SK-MEL-5 (cell line): ENCODE measurements at places on chromosomes 11 and 22.
A peak's percentile ranks its signal among the peaks of the same experiment; 100 is the strongest.

DNA sequence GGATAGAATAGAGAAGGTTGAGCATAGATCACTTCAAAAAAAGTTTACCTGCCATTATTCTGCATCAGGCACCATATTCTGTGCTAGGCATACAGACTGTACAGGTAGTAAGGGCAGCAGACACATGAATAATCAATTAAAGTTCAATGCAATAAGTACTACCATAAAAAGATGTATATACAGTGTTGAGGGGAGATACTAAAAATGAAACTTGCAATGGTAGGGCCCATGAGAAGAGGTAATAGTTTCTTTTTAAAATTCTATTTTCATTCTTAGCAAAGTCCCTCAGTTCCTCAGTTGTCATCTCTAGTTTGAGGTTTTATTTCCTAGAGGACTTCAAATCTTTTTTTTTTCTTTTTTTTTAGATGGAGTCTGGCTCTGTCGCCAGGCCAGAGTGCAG is 819.9 kb downstream of the FAM181B start:
- no peak for DNase-seq

DNA sequence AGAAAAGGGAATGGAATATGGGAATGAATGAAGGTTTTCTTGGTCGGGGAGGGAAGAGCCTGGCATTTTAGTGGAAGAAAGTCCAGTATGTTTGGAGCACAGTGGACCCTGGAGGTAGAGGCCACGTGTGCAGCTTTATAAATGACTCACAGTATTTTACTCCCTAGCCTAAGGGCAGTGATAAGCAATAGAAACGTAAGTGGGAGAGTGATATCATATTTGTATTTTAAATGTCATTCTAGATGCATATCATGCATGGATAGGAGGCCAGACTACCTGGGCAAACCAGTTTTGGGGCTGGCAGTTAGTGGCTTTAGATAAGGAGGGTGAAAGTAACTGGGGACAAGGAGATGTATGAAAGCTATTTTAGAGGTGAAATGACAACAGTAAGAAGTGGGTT is 174.1 kb downstream of the ARHGAP42 start:
- DNase-seq, result no peak

- DNase-seq, result no peak
These were observed 121.6 kb downstream of the CASP12 start for GRCh38 chr11:104776501-104777170.

DNA sequence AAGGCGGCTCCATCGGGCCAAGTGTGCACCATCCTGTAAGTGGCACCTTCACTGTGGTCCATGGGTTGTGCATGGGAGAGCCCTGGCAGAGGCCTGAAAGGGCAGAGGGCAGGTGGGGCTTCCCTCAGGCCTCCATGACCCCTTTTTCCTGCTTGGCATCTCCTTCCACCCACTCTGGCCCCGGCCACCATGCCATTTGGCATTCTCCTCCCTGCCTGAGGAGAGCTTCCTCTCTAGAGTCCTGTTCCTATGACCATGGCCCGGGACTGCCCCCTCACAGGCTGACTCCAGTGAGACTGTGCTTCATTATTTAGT is 4.9 kb downstream of the OTOG start:
- no peak for DNase-seq

GRCh38 chr11:16096336-16096735 is 260.0 kb downstream of the SOX6 start:
- no peak for DNase-seq

DNA sequence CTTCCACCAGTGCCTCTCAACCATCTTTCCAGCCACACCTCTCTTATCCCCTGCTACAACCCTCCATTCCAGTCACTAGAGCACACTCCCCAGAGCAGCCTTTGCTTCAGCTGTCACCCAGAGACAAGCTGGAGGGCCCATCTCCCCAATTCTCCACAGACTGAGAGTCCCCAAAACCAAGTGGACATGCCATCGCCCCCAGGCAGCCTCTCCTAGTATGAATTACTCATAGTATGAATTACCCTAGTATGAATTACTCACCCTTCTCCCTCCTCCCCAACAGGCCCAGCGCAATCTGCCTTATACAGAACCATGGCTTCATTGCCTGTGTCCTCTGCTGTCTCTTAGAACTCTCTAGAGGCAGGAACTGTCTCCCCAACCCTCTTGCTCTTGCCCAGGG is 24.8 kb downstream of the MYH9 start:
- no peak for DNase-seq

- DNase-seq, result peak; percentile 61
These were observed 33.5 kb upstream of the BAIAP2L2 start for GRCh38 chr22:38144025-38144405.

DNA sequence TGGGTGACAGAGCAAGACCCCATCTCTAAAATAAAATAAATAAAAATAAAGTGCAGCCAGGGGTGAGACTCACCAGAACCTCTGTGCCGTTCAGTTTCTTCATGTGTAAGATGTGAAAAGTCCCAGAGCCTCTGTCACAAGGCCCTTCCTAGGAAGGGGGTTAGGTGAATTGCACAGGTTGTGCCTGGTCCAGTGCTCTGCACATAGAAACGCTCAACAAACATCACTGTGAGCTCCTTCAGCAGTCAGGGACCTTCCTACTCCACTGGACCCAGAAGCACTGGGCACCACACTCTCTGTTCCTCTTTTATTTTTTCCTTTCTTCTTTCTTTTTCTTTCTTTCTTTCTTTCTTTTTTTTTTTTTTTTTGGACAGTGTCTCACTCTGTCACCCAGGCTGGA is 22.3 kb downstream of the MRPL21 start:
- no peak for DNase-seq

DNA sequence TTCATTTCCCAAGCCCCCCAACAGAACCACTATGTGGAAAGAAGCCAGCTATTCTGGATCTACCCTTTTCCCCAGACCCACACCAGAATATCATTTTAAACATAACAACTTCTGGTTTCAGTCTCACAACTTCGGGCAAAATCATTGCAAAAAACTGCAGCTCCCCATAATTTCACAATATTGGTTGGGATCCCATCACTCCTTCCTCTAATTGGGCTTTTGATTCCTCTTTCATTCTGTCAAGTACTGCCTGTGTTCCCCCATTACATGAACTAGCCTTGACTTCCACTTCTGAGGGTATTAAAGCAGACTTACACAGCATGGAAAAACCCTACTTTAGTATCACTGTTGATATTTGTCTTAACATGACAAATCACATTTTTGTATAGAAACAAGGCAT is 4.1 kb upstream of the APOL3 start:
- no peak for DNase-seq

DNA sequence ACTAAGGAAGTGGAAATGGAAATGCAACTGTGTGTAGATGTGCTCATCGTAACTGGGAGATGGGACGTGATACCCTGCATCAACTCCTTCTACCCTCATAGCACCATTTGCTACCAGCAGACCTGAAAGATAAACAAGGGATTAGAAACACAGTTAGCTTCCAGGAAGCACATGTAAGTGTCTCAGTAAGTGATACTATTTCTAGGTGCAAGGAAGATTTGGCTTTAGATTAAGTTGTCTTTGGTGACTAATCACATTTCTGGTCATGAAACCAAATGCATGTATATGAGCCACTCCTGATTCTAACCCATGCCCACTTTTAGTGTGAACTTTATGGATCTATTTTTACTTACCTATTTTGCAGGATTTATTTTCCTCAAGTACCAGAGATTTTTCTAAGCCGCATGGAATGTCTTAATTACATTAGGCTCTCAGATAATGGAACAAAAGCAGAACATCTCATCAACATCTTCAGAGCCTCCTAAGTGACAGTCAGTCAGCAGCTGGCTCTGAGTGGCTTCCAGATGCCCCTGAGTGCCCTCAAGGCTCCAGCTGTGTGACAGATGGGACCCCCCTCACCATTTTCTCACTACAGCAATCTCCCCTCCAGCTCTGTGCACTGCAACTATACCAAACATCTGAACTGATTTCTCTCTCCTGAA is 21.2 kb downstream of the SLC5A12 start:
- no peak for DNase-seq

DNA sequence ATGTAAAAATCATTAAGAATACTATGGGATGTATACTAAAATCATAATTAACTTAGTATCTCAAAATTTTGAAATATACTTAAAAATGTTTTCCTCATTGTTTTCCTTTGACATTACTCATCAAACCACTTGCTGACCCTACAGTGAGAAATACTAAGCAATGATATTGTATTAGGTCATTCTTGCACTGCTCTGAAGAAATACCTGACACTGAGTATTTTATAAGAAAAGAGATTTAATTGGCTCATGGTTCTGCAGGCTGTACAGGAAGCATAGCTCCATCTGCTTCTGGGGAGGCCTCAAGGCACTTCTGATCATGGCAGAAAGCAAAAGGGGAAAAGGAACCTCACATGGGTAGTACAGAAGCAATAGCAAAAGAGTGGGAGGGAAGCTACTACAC is 950.9 kb upstream of the CHORDC1 start:
- DNase-seq, result no peak
